Activated T-helper 9 cell treated with anti-CD3 and anti-CD28 coated beads, Interleukin-2, amount 50 U/mL, for 16 hours (primary cell): ENCODE measurements at places on chromosomes 3 and 15.

DNA sequence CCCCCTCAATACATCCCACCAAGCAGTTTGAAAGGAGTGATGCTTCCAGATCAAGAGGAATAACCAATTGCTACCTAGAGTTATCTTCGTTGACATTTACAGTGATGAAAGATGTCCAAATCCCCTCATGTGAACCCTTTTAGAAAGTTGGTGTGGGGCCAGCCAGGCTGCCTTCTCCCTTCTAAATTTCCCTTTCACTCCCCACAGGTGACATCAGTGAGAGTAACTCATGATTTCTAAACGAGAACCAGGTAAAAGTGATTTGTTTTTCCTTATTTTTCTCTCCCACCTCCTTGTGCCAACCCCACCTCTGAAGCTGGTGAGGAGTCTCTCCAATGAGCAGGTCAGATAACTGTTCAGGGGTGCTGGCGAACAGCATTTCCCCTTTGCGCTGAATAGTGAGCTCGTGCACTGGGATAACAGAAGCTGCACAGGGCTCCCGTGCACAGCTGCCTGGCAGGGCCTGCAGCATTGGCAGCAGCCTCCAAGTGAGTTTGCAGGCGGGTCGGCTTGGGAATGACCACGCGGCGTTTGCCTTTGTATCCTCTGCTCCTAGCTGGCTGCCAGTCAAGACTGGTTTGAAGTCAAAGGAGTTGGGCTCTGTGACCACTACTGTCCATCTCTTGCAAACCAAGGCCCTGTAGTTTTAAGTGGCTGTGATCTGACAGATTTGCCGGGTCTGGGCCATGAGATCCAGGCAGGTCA, 70.2 kb upstream of the CORO2B start:
- no peak for DNase-seq

DNA sequence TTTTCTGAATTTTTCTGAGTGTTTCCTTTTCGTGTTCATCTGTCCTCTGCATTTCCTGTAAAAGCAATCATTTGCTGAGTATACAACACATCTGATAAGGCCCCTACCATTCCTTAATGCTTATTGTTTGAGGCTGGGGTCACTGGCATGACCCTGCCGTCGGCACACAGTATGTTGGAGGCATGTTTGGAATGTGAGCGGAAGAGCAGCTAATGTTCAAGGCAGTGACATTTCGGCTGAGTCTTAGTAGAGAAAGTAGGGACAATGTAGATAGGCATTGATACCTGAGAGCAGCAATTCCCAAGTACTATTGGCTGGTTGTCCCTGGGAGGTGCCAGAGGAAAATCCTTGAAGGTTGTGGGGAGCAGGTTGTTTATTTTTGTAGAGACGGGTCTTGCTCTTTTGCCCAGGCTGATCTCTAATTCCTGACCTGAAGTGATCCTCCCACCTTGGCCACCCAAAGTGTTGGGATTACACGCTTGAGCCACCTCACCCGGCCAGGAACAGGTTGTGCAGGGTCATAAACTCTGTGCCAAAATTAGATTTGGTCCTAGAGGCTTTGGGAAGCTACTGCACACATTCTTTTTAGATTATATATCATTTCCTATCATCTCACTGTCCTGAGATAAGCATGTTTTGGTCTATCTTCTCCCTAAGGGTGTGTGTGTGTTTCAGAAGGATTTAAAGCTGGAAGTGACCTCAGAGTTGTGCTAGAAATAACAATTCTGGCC, 13.5 kb downstream of the PTPN23 start:
- no peak for DNase-seq

DNA sequence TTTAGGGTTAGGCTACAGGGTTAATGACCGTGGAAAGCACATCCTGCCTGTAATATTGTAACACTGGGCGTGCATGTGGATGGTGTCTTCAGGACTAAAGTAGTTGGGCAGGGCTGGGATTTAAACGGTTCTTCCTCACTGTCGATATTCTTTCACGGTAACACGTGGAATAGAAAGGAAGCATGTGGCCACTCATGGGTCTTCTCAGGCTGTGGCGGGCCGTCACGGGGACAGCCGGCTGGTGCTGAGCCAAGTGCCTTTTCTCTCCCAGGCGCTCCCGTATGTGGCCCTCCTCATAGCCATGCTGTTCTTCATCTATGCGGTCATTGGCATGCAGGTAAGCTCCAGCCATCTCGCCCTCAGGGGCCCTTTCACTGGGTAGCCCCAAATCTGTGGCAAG, 73.7 kb downstream of the CHDH start:
- no peak for DNase-seq

- no peak for DNase-seq
These were observed 81.3 kb downstream of the ZMAT3 start for GRCh38 chr3:178990293-178990692.

- DNase-seq: no peak
These were observed 486 bp downstream of the LSG1 start for GRCh38 chr3:194671511-194671899.

- DNase-seq: no peak
These were observed 1181.9 kb downstream of the ROBO2 start for GRCh38 chr3:78221796-78222195.
